ENCODE measurements at places on chromosomes 6 and 20.

DNA sequence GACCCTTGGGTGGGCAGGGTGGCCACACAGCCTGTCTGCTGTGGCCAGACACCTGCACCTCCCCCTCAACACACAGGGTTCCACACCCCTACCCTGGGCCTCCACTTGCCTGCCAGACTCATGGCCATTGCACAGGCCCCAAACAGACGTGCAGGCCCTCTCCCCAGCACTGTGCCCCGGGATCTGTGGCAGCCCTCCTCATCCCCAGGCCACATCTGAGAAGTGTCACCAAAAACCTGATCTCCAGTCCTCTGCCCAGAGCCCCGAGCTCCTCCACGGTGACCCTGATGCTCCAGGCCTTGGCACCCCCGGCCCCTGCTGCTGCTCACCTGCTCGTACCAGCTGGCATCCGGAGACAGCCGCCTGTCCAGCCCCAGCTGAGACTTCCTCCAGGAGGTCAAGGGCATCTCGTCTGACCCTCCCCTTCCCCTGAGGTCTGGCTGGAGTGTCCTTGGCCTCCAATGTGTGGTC lies 160.1 kb downstream of the DLL1 start:
- no peak for DNase-seq

- DNase-seq: no peak
Observed at GRCh38 chr6:54695815-54696214, 150.8 kb upstream of the FAM83B start.

- DNase-seq: no peak
Observed at GRCh38 chr20:9852566-9852965, 13.7 kb upstream of the PAK5 start.

- no peak for DNase-seq
Observed at GRCh38 chr6:167787896-167788562, 38.7 kb upstream of the AFDN start.

DNA sequence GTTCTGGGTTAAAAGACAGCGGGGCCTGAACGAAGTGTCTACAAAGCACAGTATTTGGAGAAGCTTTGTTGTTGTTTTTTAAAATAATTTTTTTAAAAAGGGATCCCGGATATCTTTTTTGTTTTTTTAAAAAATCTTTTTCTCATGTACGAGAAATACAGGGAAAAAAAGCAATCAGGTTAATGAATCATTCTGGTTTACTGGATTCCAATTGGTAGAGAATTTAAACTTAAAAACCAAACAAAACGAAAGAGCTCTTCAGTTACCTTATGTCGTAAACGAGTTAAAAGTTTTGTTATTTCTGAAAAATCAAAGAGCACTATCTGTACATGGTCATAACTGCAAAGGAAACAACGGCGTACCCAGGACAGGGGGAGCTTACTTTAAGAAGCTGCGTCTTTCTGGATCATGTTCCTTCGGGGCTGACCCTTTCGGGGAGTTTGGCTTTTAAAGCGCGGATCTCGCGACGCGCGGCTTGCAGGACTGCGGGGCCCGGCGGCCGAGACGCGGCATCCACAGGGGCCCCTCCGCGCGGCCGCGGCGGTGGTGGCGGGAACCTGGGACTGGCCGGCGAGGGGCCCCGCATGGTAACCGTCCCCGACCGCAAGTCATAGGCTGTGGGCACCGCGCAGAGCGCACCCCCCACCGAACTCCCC lies 927 bp downstream of the IL20RA start:
- DNase-seq: no peak

GRCh38 chr6:112432853-112433252 lies 85.7 kb downstream of the RFPL4B start:
- DNase-seq: no peak

- no peak for DNase-seq
Observed at GRCh38 chr20:32116079-32116521, 6.6 kb downstream of the TM9SF4 start.

GRCh38 chr20:8399947-8400346 lies 267.9 kb downstream of the PLCB1 start:
- peak; percentile 28 for DNase-seq

DNA sequence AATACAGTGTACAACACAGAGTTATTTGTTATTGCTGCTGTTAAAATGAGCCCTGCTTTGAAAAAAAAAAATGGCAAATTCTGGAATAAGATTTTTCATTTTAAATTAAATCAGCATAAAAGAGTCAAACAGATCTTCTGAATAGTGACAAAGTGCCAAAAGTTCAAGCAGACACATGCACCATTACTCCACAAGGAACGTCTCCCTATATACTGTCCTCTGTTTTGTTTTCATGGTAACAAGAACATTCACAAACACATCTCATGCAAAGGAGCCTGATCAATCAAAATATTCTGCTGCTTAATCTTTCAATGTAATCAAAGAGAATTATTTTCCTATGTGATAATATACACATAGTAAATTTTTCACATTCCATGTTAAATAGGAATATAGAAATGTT lies 2.7 kb downstream of the HIVEP2 start:
- no peak for DNase-seq

DNA sequence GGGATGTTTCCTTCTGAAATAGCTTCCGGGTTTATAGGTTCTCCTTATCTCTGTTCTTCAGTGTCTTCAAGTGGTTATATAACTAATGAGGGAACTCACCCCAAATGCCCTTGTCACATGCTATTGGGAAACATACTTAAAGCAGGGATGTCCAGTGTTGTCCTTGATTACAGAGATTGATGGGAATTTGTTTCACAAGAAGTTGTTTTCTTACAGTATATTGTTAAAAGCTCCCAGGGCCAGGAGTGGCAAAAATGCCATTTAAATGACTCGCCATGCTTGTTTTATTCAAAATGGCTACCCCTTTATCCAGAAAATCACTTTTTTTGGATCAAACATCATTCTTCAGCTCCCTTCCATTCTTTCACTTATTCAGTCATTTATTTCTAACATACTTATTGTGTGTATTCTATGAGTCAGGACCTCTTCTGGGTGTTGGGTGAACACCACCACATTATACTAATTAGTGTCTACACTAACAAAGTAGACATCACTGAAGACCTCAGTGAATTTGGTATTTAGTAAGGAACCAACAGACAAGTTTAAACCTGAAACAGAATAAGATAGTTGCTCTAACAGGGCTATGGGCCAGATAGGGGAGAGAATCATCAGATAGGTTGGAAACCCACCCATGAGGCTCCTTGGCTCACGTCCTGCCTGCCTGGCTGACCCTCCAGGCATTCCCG lies 791.1 kb downstream of the MAFB start:
- DNase-seq: no peak

DNA sequence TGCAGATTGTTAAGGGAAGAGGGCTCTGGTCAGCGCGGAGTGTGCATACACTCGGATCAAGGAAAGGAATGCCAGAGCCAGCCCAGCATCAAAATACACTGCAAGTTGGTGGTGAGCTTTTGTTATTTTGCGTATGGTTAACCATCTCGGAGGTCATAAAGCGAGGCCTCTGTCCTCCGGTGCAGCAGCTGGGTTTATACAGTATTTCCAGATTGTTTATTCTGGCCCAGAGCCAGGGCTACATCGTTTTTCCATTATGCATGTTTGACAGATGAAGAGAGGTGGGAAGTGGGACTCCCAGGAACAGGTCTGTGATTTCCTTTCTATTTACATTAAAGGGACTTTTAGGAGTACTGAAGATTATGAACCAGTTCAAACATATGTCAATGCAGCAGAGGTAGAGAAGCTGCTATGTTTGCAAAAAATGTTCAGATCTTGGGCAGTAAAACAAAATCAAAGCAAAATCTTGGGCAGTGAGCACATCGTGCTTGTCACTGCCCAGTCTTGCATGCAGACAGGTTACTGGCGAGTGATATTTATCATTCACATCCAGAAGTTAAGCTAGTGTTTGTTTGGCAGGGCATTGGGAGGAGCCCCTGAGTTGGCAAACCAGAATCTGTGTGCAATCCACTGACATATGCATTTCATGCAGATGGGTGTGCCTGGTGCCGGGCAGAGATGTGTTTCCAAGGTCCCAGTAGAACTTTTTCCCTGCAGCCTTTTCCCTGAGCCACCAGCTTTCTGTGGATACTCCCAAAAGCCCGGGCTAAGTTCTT lies 256.3 kb upstream of the TAB2 start:
- no peak for DNase-seq

- no peak for DNase-seq
Observed at GRCh38 chr20:57938158-57939108, 228.6 kb upstream of the PMEPA1 start.

Measured in GM19239 (cell line).